ENCODE measurements at places on chromosomes 4 and X. TPM values are rescaled to one million over a fixed set of nuclear protein-coding genes. Genes with fewer than 3 reads are reported as not detected.

Gene RADX
- total RNA-seq = 0.76 TPM

Gene DDX53
- not detected for total RNA-seq

Gene GIMD1
- not detected for total RNA-seq

Gene DYNLT3
- 46.0 TPM for total RNA-seq
